Left renal cortex interstitium (tissue), 4 donors: ENCODE measurements at places on chromosomes 1 and 21. TPM values are rescaled to one million over a fixed set of nuclear protein-coding genes. Genes with fewer than 3 reads are reported as not detected.

GRCh38 chr1:217471403-217471802 lies 159.5 kb downstream of the GPATCH2 start:
- DNase-seq: no peak

- no peak for DNase-seq
These were observed 116.1 kb downstream of the MRPS6 start for GRCh38 chr21:34189506-34189905.

DNA sequence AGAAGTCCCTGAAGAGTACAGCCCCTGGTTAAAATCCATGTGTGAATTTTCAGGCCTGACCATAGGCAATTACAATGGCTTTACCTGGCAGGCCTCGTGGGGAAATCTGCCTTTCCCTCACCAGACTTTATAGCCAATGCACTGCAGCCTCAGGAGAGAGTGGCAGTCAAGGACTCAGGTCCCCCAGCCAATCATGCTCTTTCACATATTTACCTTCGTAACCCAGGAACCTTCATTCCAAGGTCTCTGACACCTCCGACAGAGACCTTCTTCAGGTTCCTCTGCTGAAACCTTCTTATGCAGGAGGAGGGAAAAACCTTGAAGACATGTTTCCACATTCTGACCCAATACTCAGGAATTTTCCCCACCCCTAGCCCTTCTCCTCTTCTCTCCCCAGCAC lies 118.9 kb downstream of the FASLG start:
- DNase-seq: no peak

- DNase-seq: no peak
These were observed 45.3 kb upstream of the SLC5A9 start for GRCh38 chr1:48177257-48177656.

DNA sequence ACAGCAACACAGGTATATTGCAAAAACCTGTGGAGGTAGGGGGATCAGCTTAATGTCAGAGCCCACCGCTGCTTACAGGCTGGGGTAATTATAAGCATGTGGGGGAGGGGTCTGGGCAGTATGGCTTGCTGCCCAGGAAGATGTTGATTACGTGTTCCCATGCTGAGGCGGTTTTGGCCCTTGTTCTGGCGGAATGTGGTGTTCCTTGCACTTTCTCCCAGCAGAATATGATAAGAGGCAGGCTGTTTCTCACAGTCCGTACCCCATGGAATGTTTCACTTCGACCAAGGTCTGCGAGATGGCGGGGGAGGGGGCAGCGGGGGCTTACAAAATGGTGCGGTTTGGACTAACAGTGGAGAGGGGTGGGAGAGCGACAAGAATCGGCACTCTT lies 9.8 kb upstream of the HPCAL4 start:
- DNase-seq: no peak

GRCh38 chr21:27001526-27001925 lies 34.6 kb upstream of the ADAMTS5 start:
- no peak for DNase-seq

DNA sequence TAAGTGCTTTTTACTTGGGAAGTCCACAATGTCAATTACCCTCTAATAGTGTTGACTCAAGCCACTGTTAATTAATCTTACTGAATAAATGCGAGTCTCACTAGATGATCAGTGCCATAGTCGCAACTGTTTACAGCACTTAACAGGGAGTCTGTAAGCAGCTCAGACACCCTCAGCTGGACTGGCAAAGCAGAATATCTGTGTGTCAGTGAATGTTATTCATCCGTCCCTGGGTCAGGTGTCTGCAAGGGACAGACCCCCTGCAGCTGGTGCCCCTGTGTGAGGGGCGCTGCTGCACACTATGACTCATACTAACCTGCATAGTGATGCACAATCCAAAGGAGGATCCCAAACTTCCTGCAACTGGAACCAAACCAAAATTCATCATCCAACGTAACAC lies 306.5 kb downstream of the HHIPL2 start:
- no peak for DNase-seq

- no peak for DNase-seq
These were observed 14.3 kb upstream of the OLIG2 start for GRCh38 chr21:33011462-33011861.

GRCh38 chr1:17168091-17168876 lies 36.6 kb upstream of the PADI1 start:
- peak; percentile 14 for DNase-seq

GRCh38 chr1:213159376-213159775 lies 108.3 kb downstream of the RPS6KC1 start:
- DNase-seq: no peak

DNA sequence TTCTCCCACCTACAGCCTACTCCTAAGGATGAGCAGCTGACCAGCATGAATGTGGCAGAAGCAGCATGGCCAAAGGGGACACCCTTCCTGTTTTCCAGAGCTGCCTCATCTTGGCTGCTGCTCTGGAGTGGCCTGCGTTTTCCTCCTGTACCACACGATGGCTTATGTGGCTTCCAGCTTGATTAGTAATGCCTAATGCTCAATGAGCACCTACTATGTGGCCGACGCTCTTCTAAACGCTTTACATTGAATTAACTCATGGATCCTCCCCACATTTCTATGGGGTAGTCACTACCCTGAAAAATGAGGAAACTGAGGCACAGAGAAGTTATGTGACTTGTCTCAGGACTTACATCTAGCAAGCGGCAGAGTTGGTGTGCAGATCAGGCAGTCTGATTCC lies 18.0 kb upstream of the SDHB start:
- DNase-seq: no peak

- no peak for DNase-seq
These were observed 42.4 kb downstream of the PDC start for GRCh38 chr1:186418503-186418902.

DNA sequence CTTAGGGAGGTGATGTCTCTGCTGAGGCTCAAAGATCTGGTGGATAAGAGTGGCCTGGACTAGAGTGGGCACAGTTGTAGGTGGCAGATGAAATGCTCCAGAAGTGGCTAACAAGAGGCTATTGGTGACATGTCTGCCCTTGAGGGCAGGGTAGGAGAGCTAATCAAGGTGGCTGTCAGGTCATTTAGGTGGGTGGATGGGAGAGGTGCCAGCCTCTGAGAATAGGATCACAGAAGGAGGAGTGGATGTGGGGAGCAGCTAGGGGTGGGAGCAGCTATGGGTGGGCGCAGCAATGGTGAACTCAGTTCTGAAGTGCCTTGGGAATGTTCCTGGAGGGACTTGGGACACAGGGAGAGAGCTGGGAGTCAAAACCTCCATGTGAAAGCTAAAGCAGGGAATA lies 142.0 kb upstream of the GRIK3 start:
- DNase-seq: no peak

DNA sequence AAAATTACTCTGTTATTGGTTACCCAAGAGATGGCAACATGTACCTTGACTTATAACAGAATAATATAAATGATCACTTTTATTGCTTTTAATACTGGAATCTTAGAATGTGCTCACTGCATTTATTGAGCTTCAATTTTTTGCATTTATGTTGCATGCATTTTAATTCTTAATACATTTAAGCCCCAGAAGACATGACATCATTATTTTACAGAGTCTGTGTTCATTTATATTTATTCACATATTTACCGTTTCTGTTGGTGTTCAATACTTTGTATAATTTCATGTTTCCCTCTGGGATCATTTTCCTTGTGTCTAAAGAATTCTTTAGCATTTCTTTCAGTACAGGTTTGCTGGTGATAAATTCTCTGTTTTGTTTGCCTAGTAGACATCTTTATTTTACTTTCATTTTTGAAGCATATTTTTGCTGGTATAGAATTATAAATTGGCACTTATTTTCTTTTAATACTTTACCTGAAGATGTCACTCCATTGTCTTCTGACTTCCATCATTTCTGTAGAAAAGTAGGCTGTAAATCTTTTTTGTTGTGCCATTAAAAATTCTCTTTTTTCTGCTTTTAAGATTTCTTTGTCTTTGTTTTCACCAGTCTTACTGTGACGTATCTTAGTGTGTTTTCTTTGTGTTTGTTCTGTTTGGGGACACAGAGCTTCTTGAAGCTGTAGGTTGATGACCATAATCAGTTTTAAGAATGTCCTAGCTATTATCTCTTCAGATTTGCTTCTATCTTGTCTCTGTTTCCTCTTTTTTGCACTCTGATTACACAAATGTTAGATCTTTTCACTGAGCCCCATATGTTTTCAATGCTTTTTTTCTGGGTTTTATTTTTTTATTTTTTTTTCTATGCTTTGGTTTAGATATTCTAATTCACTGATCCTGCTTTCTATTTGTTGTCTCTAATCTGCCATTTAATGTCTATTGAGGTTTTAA lies 26.9 kb downstream of the DISP3 start:
- DNase-seq: no peak

GRCh38 chr1:189783456-189783855 lies 694.2 kb downstream of the BRINP3 start:
- no peak for DNase-seq

GRCh38 chr1:234001817-234002216 lies 97.3 kb downstream of the SLC35F3 start:
- no peak for DNase-seq

DNA sequence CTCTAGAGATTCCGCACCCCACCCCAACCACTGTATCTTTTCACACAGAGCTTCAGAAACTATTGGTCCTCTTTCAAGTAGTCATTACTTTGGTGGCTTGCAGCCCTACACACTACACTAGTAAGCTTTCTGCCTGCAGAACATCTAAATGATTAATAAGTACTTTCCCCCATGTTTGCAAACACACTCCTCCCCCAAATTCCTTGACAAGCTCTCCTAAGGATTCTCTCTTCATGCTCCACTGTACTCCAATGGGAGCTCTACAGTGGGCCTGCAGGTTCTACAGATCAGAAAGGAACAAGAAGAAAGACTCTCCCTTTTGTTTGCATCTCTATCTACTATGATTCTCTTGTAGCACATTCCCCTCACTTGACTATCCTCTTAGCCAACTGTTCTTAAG lies 16.3 kb upstream of the NUF2 start:
- DNase-seq: no peak

DNA sequence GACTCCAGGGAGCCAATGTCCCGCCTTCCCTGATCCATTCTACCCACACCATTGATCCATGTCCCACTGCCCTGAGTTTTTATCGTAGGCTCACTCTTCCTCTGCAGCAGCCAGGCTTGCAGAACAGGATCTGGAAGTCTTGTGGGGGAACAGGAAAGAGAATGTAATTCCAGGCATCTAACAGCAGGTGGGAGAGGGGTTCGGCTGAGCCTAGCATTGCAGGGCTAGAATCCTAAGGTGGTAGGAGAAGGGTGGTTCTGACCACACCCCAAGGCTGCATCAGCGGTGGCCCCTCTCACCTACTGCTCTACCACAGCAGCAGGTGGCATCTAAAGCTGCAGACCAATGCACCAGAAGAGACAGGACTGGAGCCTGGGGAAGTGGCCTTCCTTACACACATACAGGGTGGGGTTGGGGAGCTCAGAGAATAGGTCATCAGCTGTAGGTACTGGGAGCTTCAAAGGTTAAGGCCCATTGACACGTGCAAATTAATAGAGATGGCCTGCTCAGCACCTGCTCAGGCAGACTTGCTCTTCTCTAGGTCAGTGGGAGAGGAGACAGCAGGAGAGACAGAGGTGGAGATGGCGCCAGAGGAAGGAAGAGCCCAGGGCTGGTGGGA lies 20.5 kb downstream of the KNCN start:
- no peak for DNase-seq

DNA sequence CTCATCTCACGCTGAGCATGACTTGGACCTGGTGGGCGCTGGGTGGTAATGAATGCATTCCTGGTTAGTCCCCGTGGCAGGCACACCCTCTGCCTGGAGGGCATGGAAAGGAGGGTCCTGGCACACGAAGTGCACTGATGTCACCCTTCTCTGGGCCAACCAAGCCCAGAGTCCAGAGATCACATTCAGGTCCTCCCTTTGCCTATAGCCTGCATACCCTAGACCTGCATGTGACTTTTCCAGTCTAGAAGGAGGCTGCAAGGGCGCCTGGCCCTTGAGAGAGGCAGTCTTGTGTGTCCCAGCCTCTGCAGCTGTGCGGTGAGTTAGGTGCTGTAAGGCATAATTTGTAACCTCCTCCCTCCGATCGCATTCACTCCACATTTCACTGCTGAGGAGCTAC lies 22.1 kb downstream of the PADI2 start:
- DNase-seq: no peak

DNA sequence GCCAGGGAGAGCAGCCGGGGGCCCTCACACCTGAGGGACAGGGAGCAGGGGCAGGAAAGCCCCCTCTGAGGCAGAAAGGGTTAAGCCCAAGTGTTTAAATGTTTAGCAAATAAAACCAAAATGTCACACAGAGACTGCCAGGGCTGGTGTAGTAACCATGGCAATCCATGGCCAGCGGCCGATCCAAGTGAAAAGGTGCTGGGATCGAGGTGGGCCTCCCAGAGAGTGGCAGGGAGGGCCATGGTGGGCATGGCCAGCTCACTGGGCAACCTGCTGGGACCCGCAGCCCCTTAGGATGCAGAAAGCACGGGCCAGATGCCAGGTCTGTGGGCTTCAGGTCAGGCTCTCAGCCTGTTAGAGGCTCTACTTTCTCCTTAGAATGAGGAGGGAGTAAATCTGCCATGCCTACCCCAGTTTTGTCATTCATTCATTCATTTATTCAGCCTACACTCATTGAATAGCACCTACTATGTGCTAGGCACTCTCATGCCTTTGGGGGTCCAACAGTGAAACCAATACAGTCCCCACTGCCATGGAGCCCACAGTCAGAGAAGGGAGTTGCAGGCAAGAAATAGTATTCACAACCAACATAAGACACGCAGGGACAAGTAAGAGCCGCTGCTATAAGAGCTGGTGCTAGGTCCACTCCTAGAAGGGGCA lies 56.1 kb downstream of the KCNN3 start:
- no peak for DNase-seq

DNA sequence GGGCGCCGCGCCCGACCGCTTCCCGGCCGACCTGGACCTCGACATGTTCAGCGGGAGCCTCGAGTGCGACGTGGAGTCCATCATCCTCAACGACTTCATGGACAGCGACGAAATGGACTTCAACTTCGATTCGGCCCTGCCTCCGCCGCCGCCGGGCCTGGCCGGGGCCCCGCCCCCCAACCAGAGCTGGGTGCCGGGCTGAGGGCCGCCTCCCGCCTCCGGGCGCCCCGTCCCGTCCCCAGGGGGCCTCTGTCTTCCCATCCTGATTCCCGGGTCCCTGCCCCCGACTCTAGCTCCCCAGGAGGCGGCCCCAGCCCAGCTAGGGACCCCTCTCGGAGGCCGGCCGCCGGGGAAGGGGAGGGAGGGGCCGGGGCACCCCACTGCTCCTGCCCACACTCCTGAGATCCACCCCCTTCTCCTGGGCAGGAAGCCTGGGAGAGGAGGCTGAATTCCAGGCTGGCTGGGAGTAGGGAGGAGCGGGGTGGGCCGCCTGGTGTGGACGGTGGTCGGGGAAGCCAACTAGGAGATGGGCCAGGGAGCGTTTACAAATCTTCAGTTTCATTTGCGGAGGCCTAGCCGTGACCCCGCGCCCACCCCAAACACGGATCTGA lies 21.4 kb downstream of the FOXO6 start:
- no peak for DNase-seq

The OR2T2 gene
- not detected for polyA plus RNA-seq

The TDRD5 gene
- polyA plus RNA-seq: 2.6 TPM

The ACTL8 gene
- not detected for polyA plus RNA-seq

The C1orf116 gene
- 19.4 TPM for polyA plus RNA-seq

The TNFRSF4 gene
- 1.9 TPM for polyA plus RNA-seq

The MANEAL gene
- polyA plus RNA-seq: 4.7 TPM
